ENCODE measurements at places on chromosomes 3 and 15. TPM values are rescaled to one million over a fixed set of nuclear protein-coding genes. Genes with fewer than 3 reads are reported as not detected.

Gene ZPLD1
- 0.35 TPM for polyA plus RNA-seq

Gene PTX3
- polyA plus RNA-seq = 3.8 TPM

Gene ACKR2
- 1.8 TPM for polyA plus RNA-seq

Gene SLC24A5
- polyA plus RNA-seq = 0.54 TPM

Gene EFHB
- polyA plus RNA-seq = 1.0 TPM

Gene PLA2G4E
- not detected for polyA plus RNA-seq

Gene SI
- polyA plus RNA-seq = not detected

Gene CD96
- polyA plus RNA-seq = 2.1 TPM

Gene ATG3
- 59.0 TPM for polyA plus RNA-seq

Gene IL5RA
- polyA plus RNA-seq = 0.69 TPM

Gene SEMA3F
- 101 TPM for polyA plus RNA-seq

Gene PLAAT1
- 3.1 TPM for polyA plus RNA-seq

Gene WDR49
- polyA plus RNA-seq = 2.7 TPM

Gene NR2C2
- polyA plus RNA-seq = 61.9 TPM

Gene ABHD6
- polyA plus RNA-seq = 9.2 TPM

Gene HCLS1
- polyA plus RNA-seq = 6.2 TPM

Gene CAV3
- polyA plus RNA-seq = 0.43 TPM

Gene SOX2
- polyA plus RNA-seq = 0.27 TPM

Gene SLC22A13
- polyA plus RNA-seq = 1.5 TPM

Gene CLSTN2
- polyA plus RNA-seq = 0.92 TPM

Gene DLL4
- polyA plus RNA-seq = 7.6 TPM
